ENCODE measurements at places on chromosomes 7 and 10. TPM values are rescaled to one million over a fixed set of nuclear protein-coding genes. Genes with fewer than 3 reads are reported as not detected.

The OPALIN gene
- not detected for total RNA-seq

The TMEM196 gene
- not detected for total RNA-seq

The PRLHR gene
- not detected for total RNA-seq

GRCh38 chr7:33459340-33459751, 330.0 kb downstream of the BBS9 start:
- DNase-seq: no peak

The NUDT13 gene
- 5.2 TPM for total RNA-seq

The PHTF2 gene
- 52.0 TPM for total RNA-seq

GRCh38 chr7:11831156-11831735, 752 bp downstream of the THSD7A start:
- no peak for DNase-seq

The AOAH gene
- total RNA-seq: not detected

Measured in PC-9 (cell line).